NCI-H1092 treated with DMSO at 0.1 percent for 48 hours (cell line): ENCODE measurements at places on chromosomes 3 and 15.
A peak's percentile ranks its signal among the peaks of the same experiment; 100 is the strongest.

DNA sequence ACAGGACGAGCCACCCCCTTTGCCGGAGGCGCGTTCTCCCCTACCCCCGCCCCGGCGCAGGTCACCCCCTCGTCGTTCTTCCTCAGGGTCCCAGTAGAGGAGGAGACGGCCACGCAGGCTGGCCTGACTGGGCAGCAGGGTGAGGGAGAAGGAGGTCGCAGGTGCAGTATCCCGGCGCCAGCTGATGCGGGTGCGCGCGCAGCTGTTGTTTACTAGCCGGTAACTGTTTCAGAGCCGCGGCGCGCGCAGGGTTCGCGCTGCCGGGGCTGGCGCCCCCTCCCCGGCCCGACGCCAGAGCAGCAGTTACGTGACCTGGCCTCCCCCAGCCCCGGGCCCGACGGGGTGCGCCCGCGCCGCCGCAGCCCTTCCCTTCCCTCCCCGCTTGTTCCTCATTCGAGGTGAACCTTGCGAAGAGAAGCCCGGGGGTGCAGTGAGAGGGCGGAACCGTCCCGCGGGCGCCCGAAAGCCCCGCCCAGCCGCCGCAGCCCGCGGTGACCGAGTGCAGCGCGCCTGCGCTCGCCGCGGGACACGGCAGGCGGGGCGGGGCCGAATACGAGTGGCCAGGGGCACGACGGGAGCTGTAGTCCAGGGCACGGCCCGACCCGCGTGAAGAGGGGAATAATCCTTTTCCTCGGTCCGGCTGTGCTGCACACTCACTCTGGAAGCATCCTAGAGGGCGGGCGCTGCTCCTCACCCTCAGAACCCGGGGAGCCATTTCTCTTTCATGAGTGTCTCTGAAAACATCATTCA, at the start of gene SLC12A6:
SLC12A6 (minus strand) TSS at position 225 of the 750 bp plus-strand sequence. CDS start 1,101 bp downstream, outside the sequence.
- DNase-seq = peak; percentile 71

DNA sequence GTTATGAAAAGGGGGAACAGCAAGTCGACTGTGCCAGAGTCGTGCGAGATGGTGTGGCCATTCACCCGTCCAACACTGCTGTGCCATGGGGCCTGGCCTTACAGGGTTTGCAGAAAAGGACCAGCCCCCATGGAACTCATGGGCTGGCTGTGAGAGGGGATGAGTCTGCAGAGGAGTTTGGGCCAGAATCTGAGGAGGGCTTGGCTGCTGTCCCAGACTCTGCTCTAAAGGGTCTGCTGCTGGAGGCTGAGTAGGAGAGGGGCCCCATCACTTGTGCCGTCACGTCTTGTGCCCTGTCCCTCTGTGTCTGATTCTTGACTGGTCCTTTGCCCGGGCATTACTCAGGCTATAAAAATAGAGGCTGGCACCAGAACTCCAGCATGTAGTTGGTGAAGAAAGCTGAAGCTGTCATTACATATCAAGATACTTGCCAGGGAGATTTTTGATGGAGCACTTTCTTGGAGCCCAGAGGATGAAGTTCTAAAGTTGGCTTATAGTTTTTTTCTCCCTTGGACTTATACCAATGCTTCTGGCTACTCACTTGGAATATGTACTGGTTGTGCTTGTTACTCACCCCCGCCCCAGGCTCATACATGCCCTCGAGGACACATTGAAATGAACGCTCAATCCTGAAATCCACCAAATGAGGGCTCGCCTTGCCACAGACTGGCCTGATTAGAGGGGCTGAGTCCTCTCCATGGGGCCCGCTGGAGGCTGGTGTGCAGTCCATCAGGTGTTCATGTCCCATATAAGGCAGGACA, 10.2 kb downstream of the PXYLP1 start:
- DNase-seq = peak; percentile 56

GRCh38 chr3:108305484-108306172, 9.3 kb downstream of the HHLA2 start:
- DNase-seq = no peak

DNA sequence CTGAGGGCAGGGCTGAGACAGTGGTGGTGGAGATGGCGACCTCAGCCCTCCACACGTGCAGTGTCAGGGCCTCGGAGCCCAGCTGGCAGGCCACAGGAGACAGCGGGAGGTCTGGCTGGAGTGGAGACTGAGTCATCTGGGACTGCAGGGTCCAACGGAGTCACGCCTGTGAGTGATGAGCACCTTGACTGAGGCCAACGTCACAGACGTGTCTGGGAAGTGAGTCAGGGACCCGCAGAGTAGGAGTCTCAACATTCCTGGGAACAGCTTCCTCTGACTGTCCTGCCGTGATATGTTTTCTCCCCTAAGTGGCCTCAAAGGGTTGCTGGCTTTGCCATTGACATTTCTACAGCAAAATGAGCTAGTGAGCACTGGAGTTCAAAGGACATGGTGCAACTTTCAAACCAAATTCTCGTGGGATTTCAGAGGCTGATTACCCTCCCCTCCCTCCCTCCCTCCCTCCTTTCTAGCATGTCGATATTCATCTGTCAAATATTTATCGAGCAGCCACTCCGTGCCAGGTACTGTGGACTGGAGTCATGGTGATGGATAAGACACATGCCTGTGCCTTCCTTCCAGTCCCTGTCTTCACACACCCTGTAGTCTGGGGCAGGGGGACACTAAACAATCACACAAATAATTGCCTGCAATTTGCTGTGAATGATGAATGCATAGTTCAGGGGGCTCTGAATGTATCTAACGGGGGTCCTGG, 53.3 kb upstream of the AMOTL2 start:
- DNase-seq = no peak

DNA sequence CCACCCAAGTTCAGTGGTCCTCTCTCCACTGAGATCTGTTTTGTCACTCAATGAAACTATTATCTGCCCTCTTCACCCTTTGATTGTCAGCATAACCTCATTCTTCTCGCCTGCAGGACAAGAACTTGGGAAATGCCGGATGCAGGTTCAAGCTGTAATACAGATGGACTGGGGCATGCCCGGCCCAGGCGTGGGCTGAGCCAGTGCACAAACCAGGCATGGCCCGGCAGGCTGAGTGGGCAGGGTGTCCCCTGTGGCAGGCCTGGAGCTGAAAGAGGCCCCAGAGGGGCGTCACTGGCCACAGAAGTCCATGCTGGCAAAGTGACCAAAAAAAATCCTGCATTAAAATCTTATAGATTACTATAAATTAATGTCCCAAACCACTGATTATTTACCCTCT, 638.9 kb upstream of the EPHA6 start:
- no peak for DNase-seq

- no peak for DNase-seq
Measured at GRCh38 chr3:185251272-185251671, 2.6 kb downstream of the EHHADH start.

- DNase-seq = no peak
Measured at GRCh38 chr3:50447290-50447840, 56.1 kb downstream of the CACNA2D2 start.

DNA sequence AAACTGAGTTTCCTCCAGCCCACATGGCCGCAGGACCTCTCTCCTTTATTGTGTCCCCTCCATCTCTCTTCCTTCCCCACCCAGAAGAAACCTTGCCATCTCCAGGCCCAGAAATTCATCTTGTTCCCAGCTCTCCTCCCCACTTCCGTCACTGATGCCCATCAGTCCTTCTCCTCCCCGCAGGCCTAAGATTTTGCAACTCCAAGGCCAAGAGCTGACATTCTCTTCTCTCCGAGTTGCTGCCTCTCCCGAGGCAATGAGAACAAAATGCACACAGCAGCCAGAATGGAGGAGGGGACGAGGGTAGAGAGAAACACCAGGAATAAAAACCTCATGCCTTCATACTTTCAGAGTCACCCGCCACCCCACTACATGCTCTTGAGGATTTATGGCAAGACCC, 526.5 kb upstream of the PROK2 start:
- DNase-seq = no peak

DNA sequence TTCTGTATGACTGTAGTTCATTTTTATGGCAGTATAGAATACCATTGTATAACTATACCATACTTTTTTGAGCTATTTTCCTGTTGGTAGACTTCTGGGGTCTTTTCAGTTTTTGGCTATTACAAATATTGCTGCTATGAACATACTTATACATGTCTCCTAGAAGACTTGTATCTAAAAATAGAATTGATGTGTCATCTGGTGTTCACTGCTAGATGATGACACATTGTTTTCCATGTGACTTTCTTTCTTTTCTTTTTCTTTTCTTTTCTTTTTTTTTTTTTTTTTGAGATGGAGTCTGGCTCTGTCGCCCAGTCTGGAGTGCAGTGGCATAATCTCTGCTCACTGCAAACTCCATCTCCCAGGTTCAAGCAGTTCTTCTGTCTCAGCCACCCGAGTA, 69.8 kb downstream of the SH3GL3 start:
- DNase-seq = no peak

- DNase-seq = no peak
Measured at GRCh38 chr3:62566022-62566557, 192.7 kb upstream of the FEZF2 start.

GRCh38 chr3:104437131-104437750, 929.5 kb upstream of the ALCAM start:
- no peak for DNase-seq

DNA sequence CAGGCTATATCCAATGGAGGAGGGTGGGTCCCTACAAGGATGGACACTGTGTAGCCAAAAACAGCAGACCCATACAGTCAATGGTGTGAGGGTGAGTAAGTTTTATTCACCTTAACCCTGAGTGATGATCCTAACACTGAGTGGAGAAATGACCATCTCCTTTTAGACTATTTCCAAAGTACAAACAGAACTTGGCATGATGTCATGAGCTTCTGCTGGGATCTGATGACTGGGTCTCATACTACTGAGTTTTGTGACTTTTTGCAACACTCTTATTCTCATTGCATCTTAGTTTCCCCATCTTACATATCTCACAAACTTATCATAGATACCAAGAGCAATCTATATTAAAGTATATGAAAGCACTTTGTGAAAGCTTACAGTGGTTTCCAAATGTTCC, 330.3 kb upstream of the CFAP20DC start:
- DNase-seq = no peak

- DNase-seq = no peak
Measured at GRCh38 chr15:99361545-99362185, 110.4 kb downstream of the LRRC28 start.

- DNase-seq = peak; percentile 12
Measured at GRCh38 chr3:55000546-55000945, 72.7 kb upstream of the LRTM1 start.

GRCh38 chr3:184327171-184327570, 10.2 kb upstream of the FAM131A start:
- DNase-seq = no peak

DNA sequence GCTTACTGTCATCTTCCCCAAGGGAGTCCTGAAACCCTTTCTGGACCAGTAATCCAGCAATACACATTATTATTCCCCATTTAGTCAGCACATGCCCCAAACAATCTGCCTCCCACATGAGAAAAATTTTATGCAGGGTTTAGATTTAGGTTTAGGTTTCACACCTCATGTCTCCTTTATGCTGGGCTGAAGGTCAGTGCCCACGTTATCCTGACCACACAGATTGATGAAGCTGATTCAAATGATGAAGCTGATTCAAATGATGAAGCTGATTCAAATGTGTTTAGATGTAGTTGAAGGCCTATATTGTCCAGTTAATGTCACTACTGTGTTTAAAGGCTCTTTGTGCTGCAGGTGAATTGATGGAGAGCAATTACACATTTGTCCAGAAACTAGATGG, 18.1 kb upstream of the ZBED2 start:
- no peak for DNase-seq

GRCh38 chr3:184145111-184145524, 10.0 kb downstream of the EIF2B5 start:
- DNase-seq = peak; percentile 15

DNA sequence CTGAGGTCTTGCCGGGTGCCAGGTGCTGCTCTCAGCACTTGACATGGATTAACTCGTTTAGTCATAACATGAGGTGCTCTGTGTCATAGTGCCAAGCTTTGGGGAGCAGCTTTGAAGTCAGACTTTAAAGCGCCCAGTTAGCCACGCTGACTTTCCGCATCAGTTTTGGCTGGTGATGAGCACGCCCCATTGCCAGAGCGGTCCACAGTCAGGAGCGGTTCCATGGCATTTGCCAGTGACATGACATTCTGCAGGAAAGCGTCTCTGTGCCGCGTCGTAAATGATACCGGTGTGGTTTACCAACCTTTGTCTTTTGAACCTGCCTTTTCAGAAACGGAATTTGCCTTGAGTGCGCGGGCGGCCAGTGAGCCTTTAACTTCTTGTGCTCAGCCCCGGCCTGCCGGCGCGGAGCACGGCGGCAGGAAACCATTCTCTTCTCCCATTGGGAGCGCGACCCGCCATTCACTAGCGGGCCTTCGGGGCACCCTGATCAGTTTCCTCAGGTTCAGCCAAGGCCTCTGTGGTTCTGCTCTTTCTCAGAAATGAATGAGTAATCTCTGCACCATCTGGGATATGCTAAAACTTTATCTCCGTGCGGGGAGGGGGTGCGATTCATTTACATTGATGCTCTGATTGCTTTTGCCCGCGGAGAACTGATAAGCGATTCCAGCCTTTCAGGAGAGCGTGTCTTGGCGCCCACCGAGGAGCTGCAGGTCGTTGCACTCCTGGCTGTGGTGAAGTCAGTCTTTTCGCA, 1.7 kb upstream of the SLC2A2 start:
- DNase-seq = peak; percentile 29

GRCh38 chr3:157428853-157429252, 7.8 kb upstream of the PTX3 start:
- DNase-seq = no peak

- no peak for DNase-seq
Measured at GRCh38 chr3:196097373-196098154, 15.7 kb upstream of the TFRC start.

GRCh38 chr3:47323431-47324277, 40.9 kb downstream of the KLHL18 start:
- no peak for DNase-seq
